Stimulated activated naive CD8-positive, alpha-beta T cell treated with anti-CD3 and anti-CD28 coated beads, Interleukin-15, Interleukin-2, amounts not matched to agents 100 U/mL and 50 U/mL, for 24 hours (primary cell): ENCODE measurements at places on chromosomes 1 and 21.

GRCh38 chr1:213474054-213474453, 423.0 kb downstream of the RPS6KC1 start:
- no peak for DNase-seq

- DNase-seq = no peak
Measured at GRCh38 chr1:214303141-214303930, 22.4 kb downstream of the SMYD2 start.

DNA sequence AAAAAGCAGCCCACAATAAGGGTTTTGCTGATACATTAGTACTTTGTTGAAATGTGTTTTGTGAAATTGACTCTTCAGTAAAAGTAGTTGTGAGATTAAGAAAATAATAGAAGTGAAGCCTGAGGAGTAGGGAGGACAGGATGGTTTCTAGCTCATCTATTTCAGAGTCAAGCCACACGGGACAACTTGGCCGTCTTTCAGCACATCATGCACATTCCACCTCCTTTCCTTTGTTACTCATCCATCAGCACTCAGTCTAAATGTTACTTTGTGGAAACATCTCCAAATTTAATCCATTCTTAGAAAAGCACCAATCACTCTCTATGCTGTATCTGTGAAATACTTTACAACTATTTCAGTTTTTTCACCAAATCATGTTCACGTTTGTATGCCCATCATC, 223.3 kb downstream of the FGGY start:
- DNase-seq = no peak

- DNase-seq = no peak
Measured at GRCh38 chr1:110243146-110243545, 33.0 kb downstream of the KCNC4 start.

GRCh38 chr1:205610036-205610435, 21.8 kb downstream of the ELK4 start:
- DNase-seq = no peak

- DNase-seq = peak; percentile 60
Measured at GRCh38 chr1:150009604-150010392, 728 bp downstream of the OTUD7B start.

- no peak for DNase-seq
Measured at GRCh38 chr1:202073206-202073605, 49.5 kb upstream of the GPR37L1 start.

DNA sequence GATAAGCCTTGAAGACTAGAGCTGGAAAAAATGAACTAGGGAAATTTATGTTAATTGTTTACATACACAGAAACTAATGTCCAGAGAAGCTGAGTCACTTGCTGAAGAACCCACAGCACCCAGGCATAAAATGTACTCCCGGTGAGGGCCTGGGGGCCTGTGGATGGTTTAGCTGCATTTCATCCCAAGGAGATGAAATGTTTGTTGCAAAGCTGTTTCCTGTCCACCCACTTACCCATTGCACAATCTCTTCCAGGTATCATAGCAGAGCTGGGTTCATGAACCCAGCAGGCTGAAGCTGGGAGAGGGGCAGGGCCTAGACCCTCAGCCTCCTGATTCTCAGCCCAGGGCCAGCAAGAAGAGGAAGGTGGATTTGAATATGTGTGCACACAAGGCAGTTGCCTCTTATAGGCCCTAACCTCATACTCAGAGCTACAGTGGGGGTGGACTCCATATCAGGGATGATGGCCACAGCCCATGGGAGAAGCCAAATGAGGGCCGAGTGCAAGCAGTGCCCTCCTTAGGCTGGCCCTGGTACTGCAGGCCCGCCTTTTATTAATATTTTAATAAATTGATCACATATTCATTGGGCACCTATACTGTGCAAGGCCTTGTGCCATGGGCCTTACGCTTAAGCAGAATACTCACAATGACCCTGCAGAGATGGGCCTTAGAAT, 110.8 kb downstream of the LACTBL1 start:
- peak; percentile 19 for DNase-seq

- no peak for DNase-seq
Measured at GRCh38 chr1:108913105-108913948, 36.5 kb downstream of the GPSM2 start.
